Glutamatergic neuron (in vitro differentiated cells): ENCODE measurements at places on chromosomes 4 and X. TPM values are rescaled to one million over a fixed set of nuclear protein-coding genes. Genes with fewer than 3 reads are reported as not detected.

The PRRG3 gene
- total RNA-seq: 2.0 TPM

The CFAP299 gene
- not detected for total RNA-seq

The HSFX2 gene
- total RNA-seq: 1.0 TPM

The SMIM31 gene
- not detected for total RNA-seq

DNA sequence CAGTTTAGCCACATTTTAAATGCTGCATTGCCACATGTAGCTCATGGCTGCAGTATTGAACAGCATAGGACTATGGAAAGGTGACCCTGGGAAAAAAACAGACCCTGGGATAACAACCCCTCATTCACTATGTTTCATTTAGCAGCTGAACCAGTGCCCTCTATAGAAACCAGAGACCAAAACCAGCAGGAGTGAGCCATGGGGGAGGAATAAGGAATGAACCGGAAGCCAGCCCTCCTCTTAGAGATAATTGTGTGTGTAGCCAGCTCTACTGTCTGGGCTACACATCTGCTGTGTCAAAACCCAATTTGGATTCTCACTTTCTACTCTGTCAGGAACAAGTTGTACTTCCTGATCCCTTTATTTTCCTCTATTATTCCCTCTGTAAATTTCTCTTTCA is 158.5 kb upstream of the S100G start:
- H3K27me3 ChIP-seq: no peaks in the 10 kb centered on the region
- no peaks in the 10 kb centered on the region for H3K4me1 ChIP-seq

GRCh38 chr4:99201690-99202089 is 17.4 kb downstream of the ADH6 start:
- DNase-seq: no peak
- H3K27me3 ChIP-seq: peaks cover 2% of the 10 kb centered on the region
- H3K4me3 ChIP-seq: no peak overlapping the region
- H3K4me1 ChIP-seq: peaks cover 10% of the 10 kb centered on the region
- H3K27ac ChIP-seq: no peak overlapping the region
- no peaks in the 10 kb centered on the region for H3K36me3 ChIP-seq

DNA sequence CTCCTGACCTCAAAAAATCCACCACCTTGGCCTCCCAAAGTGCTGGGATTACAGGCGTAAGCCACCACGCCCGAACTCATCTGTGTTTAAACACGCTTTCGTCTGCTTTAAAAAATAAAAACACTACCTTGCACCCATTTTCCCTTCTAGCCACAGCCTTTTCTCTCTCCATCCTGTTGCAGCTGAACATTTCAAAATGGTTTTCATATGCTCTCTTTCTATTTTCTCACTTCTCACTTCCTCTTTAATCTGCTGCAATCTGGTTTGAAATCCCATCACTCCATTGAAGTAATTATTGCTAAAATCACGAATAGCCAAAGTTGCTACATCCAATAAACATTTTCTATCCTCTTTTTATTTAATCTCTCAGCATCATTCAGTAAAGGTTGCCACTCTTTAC is 70.0 kb downstream of the DCHS2 start:
- H3K27me3 ChIP-seq: peaks cover 4% of the 10 kb centered on the region
- no peak for DNase-seq
- H3K36me3 ChIP-seq: no peaks in the 10 kb centered on the region
- no peak overlapping the region for H3K27ac ChIP-seq

DNA sequence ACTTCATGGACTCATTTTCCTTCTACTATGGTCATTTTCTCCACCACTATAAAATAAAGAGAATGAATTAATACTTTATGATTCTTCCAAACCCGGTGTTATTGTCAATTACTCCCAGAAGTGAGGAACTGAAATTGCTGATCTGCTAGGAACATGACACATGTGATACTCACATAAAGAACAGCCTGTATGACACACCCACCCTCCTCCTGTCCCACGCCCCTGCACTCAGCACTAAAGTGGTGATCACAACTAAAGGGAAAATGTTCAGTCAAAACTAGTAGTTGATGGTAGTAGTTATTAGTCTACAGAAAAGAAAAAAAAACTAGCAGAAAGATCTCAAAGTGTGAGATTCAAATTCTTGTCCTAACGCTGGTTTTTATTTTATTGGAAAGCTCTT is 1508.3 kb downstream of the RAPGEF2 start:
- no peak overlapping the region for H3K4me3 ChIP-seq
- no peaks in the 10 kb centered on the region for H3K27me3 ChIP-seq
- H3K4me1 ChIP-seq: no peaks in the 10 kb centered on the region
- H3K27ac ChIP-seq: no peak overlapping the region
- no peak for DNase-seq
- H3K36me3 ChIP-seq: no peaks in the 10 kb centered on the region

GRCh38 chrX:52576946-52577345 is 60.1 kb upstream of the XAGE1B start:
- no peaks in the 10 kb centered on the region for H3K4me1 ChIP-seq
- H3K4me3 ChIP-seq: no peak overlapping the region
- DNase-seq: no peak
- H3K27me3 ChIP-seq: peaks cover 2% of the 10 kb centered on the region
- no peaks in the 10 kb centered on the region for H3K36me3 ChIP-seq

DNA sequence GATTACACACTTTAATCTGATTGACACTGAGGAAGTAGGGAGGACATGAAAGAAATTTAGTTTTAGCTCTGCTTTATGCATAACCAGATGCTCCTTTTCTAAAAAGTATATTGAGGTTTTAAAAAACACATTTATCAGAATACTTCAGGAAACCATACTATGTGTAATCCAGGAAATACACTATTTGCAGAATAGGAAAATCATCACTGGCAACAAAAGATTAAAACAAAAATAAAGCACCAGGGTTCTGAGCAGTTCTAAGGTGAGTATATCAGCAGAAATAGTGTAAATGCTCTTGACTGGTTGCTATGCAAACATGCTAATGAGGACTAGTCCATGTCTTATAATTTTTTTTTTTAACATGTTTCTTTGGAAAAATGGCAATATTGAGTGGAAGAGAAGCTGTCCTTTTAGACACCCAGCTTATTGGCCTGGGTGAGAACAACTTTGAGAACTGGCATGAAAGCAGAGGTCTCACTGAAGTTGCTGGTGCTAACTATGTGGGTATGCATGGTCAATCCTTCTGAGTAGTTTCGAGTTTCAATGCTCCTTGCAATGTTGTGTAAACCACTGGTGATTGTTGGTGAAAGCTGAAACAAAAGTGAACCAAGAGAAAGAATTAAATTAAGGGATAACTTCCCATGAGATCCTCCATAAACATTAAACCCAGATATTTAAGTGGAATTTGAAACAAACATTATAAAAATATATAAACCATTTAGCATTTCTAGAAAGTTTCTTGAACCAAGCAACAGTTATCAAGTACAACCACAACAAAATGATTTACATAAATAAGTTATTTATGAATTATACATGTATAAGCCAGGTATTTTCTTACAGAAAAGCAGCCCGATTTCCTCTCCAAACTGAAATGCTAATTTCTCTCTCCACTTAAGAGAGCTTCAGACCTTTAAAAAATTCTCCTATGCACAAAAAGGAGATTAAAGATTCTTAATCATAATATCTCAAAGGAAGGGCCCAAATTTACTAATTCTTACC is 20.4 kb upstream of the SCD5 start:
- no peaks in the 10 kb centered on the region for H3K4me1 ChIP-seq
- DNase-seq: no peak
- H3K4me3 ChIP-seq: no peak overlapping the region
- peaks cover 5% of the 10 kb centered on the region for H3K36me3 ChIP-seq

DNA sequence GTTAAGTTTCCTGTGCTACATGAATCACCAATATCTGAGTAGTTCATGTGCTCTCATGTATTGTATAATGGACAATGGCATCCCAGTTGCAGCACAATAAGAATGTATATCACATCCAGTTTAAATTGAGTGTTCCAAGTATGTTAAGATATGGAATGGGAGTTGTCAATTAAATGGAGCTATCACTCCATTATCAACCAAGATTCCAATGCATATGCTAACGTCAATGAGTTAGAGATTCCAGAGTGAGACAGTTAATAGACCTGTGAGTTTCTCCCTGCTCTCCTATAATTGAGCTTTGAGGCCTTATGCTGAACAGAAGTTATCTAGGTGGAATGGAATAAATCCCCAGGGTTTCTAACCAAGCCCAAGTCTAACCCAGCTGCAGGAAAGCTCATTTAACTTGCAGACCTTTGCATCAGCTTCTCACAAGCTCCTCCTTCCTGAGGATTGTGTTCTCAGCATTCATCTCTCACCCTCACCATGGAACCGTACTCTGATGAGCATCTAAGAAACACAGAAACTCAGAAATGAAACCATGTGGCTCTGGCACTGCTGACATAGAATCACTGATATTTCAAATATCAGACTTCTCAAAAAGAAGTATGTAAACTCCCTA is 84.8 kb downstream of the TIGD2 start:
- H3K36me3 ChIP-seq: no peaks in the 10 kb centered on the region
- no peaks in the 10 kb centered on the region for H3K27me3 ChIP-seq
- no peaks in the 10 kb centered on the region for H3K4me1 ChIP-seq

DNA sequence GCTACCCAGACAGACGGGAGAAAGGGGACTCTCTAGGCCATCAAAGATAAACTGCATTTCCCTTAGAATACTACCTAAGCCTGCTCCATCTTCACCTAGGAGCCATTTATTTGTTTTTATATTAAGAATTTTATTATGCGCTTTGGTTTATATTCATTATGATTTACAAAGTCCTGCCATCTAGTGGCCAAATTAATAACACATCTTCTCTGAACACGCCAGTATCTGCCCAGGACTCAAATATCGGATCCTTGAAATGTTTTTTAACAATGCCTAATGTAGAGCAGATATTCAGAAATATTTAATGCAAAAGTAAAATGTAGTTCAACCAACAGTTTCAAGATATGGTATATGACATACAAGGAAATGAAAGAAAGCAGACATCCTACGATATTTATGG is 20.8 kb upstream of the PRPS2 start:
- H3K27ac ChIP-seq: no peak overlapping the region
- no peaks in the 10 kb centered on the region for H3K4me1 ChIP-seq
- no peaks in the 10 kb centered on the region for H3K36me3 ChIP-seq
- DNase-seq: no peak
- peaks cover 3% of the 10 kb centered on the region for H3K27me3 ChIP-seq

- H3K36me3 ChIP-seq: no peaks in the 10 kb centered on the region
- no peak overlapping the region for H3K27ac ChIP-seq
- no peak overlapping the region for H3K4me3 ChIP-seq
- H3K27me3 ChIP-seq: no peaks in the 10 kb centered on the region
- no peak for DNase-seq
- H3K4me1 ChIP-seq: peaks cover 12% of the 10 kb centered on the region
Observed at GRCh38 chrX:13081395-13082205, 37.2 kb upstream of the FAM9C start.

DNA sequence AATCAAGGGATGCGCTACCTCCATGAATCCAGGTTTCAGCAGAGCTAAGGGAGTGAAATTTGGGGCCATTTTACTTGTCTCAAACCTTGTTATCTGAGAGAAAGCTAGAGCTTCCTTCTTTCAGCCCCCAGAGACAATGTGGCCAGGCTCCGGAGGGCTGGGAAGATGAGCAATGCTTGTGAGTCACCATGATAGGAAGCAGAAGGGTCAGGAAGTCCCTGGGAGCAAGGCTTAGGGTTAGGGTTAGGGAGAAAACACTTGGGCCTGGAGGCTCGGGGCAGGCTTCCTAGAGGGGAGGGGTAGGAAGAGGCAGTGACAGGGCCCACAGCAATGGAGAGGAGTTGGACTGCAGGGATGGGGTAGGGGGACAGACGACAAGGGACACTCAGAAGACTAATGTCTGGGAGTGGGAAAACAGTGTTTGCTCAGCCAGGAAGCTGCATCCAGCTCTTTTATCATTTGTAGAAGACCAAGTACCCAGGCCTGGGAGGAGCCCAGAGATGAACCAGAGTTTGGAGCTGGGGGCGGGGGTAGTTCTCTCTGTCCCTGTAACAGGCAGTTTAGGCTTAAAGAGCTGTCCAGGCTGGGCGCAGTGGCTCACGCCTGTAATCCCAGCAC is 16.4 kb upstream of the PORCN start:
- no peaks in the 10 kb centered on the region for H3K36me3 ChIP-seq
- no peak for DNase-seq
- peaks cover 1% of the 10 kb centered on the region for H3K27me3 ChIP-seq
- no peak overlapping the region for H3K27ac ChIP-seq
- H3K4me3 ChIP-seq: no peak overlapping the region

DNA sequence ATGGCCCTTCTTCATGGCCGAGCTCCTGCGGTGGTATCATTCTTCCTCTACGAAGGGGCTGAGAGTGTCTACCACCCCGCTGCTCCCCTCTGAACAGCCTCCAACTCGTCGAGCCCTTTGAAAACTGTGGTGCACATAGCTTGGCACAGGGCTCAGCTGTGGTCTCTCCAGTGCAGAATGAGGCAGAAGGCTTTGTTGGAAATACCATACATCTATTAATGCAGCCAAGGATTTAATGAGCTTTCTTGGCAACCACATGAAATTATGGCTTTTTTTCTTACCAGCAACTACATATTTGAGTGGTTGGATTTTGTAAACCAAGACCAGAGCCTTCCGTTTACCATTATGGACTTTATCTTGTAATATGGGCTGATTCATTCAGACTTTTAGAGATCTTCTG is 61.7 kb upstream of the CBR4 start:
- H3K4me3 ChIP-seq: no peak overlapping the region
- peaks cover 4% of the 10 kb centered on the region for H3K27me3 ChIP-seq
- DNase-seq: no peak
- H3K36me3 ChIP-seq: no peaks in the 10 kb centered on the region

GRCh38 chr4:4851081-4851480 is 8.4 kb upstream of the MSX1 start:
- no peak overlapping the region for H3K4me3 ChIP-seq
- H3K36me3 ChIP-seq: no peaks in the 10 kb centered on the region
- no peak overlapping the region for H3K27ac ChIP-seq

- H3K4me3 ChIP-seq: no peak overlapping the region
- H3K36me3 ChIP-seq: no peaks in the 10 kb centered on the region
- no peaks in the 10 kb centered on the region for H3K4me1 ChIP-seq
- H3K27ac ChIP-seq: no peak overlapping the region
Observed at GRCh38 chr4:136036744-136037143, 1495.5 kb downstream of the PCDH18 start.

- no peaks in the 10 kb centered on the region for H3K4me1 ChIP-seq
- no peaks in the 10 kb centered on the region for H3K36me3 ChIP-seq
- H3K27me3 ChIP-seq: no peaks in the 10 kb centered on the region
- no peak overlapping the region for H3K27ac ChIP-seq
- H3K4me3 ChIP-seq: no peak overlapping the region
Observed at GRCh38 chr4:156901871-156902270, 69.7 kb downstream of the PDGFC start.
